ENCODE measurements at places on chromosomes 7 and 10.
A peak's percentile ranks its signal among the peaks of the same experiment; 100 is the strongest.

DNA sequence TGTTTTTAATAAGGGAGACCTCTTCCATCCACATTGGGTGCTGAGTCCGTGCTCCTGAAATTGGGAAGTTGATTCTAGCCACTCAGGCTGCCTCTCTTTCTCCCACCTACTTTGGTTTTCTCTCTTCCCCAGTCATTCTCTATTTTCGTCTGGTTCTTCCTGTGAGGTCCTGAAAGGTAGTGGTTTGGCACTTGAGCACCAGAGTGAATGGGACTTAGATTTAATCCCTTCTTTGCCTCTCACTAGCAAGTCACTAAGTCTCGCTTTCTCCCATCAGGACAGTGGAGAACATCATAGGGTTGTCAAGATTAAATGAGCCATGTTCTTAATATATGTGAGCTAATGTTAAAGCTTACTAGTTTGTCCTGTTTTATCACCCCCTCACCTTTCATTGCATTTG, 4.0 kb upstream of the AASS start:
- no peak for DNase-seq

DNA sequence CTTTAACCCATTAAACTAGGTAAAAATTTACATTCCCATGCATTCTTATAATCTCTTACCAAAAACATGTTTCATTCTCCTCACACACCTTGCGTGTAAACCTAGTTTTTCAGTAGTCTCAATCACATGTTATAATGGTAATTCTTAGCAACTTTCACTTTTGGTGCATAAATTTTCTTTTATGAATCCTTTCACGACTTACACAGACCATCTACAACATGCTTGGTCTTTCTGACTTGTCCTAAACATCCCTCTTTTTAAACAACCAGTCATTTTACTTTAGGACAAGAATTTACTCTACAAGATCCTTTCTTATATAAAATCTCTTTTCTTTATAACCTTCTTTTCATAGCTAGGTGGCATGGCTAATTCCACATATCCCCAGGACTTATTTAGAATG, 25.8 kb downstream of the FBXL13 start:
- DNase-seq: peak; percentile 12

GRCh38 chr7:32070406-32071360, at the start of gene PDE1C:
PDE1C (minus strand) TSS chr7:32070407.
- DNase-seq: peak; percentile 44

- no peak for DNase-seq
These were observed 243.8 kb downstream of the XPNPEP1 start for GRCh38 chr10:109679478-109679877.

DNA sequence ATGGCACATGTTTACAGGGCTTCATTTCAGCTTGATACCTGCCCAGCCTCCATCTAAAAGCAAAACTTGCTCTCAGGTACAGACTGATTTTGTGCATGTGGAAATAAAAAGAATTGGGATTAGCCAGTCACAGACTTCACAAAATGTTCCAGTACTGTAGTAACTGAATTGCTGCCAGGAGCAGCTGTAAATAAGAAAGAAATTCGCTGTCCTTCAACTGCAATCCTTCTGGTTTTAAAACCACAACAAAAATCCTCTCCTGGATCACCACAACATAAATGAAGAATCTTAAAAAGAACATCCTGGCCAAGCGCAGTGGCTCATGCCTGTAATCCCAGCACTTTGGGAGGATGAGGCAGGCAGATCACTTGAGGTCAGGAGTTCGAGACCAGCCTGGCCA, 3.9 kb upstream of the MIOS start:
- no peak for DNase-seq

- no peak for DNase-seq
These were observed 118.6 kb downstream of the MDFIC start for GRCh38 chr7:115040495-115040894.

DNA sequence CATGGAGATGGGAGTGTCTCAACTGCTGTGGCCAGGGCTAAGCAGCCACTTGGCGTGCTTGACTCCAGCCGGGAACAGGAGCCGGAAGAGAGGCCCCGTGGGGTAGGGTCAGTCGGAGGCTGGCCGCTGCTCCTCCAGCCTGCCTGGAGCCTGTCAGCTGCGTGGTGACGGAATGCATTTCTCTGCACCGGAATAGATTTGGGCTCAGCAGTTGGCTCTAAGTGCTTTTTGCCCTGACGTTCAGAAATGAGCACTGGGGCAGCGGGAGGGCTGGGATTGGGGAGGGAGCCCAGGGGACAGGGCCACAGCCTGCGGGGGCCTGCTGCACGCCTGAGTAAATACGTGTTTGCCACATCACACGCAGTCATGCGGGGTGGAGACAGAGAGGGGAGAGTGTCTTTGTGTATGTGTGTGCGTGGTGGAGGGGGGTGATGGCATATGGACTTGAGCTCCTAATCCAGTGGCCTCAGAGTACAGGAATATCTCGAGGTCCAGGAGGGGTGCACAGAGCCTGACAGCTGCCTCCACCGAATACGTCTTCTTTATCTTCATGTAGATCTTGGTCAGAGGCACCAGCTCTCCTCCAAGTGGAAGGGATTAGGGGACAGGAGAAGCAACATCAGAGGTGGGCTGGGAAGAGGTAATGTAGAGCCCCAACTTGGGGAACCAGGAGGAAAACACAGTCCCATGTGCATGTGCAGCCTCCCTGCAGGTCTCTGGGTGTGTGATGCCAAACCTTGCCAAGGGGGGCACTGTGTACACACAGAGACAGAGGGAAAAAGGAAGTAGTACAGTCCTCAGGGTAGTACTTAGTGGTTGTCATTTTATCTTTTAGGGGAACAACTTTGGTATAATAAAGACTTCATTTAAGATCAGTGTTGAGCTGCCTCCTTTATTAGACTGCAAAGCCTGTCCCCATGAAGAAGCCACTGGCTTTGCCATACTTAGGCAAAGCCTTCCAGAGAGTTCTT, 151.4 kb downstream of the CDH23 start:
- DNase-seq: peak; percentile 45

Measured in fibroblast of skin of back (primary cell).